ENCODE measurements at places on chromosomes 5 and 9.

GRCh38 chr9:61666849-61667371 lies 477.1 kb downstream of the SPATA31A7 start:
- DNase-seq: peak; percentile 55

GRCh38 chr5:104915226-104915625 lies 1352.6 kb upstream of the NUDT12 start:
- DNase-seq: no peak

GRCh38 chr9:70197216-70198044 lies 61.3 kb upstream of the SMC5 start:
- DNase-seq: no peak

GRCh38 chr9:34796924-34797323 lies 87.0 kb upstream of the CCL21 start:
- DNase-seq: no peak

- DNase-seq: no peak
These were observed 53.8 kb downstream of the NIM1K start for GRCh38 chr5:43245724-43246385.

Data from aorta (tissue), 5 donors.